ENCODE measurements at places on chromosomes 11 and 22.

GRCh38 chr22:46736705-46737104 lies 1.3 kb downstream of the CERK start:
- no peak for DNase-seq

DNA sequence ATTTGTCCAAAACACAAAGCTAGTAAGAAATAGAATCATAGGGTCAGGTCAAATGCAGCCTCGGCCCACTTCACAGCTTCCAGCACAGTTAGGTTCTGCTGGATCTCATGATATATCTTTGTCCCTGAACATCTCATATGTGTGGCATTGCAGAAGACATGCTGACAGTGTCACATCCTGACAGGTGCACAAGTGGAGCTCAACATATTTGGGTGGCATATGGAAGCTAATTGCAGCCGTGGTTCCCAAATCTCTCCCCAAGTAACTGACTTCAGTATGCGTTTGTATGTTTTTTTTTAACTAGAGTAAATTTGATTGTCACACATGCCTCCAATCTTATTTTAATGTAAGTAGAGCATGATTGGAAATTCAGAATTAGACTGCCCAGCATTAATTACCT lies 33.4 kb downstream of the NAV2 start:
- DNase-seq = no peak

DNA sequence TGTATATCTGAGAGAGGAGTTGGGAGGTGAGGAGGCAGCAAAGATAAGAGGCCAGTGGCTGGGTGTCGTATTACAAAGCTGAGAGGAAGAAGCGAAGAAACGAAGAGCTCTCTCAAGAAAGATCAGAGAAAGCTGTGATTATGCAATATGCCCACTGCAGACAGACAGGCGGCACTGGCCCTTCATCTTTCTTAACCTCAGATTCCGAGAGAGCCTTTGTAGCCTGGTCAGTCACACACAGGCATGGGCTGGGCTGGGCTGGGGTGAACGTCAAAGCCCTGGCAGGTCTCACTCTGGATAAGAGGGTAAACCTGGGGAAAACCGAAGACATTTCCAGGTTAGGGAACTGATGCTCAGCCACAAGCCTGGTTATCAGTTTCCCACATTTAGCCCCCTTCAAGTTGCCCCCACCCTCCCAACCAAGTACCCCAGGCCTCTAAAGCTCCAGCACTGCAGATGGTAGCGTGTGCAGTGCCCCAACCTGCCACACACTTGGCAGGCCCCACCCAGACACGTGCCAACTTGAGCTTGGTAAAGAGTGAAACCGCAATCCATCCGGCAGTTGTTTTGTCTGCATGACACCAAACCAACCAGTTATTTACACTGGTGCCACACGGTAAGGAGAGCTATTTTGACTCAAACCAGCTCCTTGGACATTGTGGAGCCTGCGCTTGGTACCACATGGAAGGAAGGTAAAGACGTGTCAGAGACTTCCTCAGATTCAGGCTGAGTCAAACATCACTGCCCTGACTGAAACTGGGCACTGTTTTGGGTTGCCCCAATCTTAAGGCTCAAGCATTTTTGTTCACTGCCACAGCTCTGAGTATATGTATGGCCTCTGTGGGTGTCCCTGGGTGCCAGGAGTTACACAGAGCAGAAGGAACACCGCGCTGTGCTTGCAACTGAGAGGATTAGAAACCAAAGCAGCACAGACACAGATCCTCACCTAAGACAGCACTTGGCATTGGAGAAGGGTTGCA lies 135.9 kb downstream of the FDX1 start:
- no peak for DNase-seq

DNA sequence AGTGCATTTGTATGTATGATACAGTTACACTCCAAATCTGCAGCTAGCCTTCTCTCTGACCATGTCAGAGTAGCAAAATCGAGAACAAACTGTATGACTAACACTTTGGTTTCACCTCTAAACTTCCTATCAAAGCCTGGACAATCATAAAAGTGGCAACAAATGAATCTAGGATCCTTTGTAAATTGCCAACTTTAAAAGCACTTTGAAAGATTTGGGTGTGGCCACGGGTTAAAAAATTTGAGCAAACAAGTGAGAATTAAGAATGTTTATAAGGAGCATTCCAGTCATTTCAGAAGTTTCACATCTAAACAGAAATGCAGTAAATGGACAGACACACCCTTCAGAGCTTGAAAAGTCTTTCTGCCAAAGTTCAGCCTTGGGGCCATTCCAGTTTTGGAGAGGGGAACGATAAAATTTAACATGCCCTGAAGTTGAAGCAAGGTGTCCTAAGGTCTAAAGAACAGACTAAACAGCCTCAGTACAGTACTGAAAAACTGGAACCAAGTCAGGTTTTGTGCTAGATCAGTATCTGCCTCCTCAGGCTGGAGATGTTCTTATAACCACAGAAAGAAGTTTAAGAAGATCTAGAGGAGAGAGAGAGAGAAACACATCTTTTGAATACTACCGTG lies 181.9 kb upstream of the BDNF start:
- DNase-seq = no peak

- no peak for DNase-seq
Observed at GRCh38 chr22:48869161-48869560, 958.5 kb downstream of the BRD1 start.

GRCh38 chr11:63920126-63920938 lies 3.4 kb upstream of the RCOR2 start:
- DNase-seq = peak; percentile 83

- DNase-seq = no peak
Observed at GRCh38 chr11:114270531-114271270, 25.5 kb upstream of the NNMT start.

DNA sequence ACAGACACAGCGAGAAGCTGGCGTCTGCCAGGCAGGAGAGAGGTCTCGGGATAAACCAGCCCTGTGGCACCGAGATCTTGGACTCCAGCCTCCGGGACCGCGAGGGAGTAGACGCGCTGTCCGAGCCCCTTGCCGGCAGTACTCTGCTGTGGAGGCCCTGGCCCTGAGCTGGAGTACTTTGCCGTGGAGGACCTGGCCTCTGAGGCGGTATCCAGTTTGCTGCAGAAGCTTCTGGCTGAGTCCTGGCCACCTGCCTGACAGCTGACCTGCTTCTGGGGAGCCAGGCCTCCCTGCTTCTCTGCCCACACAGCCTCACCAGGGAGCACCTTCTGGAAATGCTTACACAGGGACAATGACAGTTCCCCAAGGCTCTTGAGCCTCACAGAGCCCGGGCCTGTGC lies 31.6 kb upstream of the CARS1 start:
- DNase-seq = no peak

GRCh38 chr11:36333468-36333867 lies 37.4 kb downstream of the PRR5L start:
- no peak for DNase-seq

DNA sequence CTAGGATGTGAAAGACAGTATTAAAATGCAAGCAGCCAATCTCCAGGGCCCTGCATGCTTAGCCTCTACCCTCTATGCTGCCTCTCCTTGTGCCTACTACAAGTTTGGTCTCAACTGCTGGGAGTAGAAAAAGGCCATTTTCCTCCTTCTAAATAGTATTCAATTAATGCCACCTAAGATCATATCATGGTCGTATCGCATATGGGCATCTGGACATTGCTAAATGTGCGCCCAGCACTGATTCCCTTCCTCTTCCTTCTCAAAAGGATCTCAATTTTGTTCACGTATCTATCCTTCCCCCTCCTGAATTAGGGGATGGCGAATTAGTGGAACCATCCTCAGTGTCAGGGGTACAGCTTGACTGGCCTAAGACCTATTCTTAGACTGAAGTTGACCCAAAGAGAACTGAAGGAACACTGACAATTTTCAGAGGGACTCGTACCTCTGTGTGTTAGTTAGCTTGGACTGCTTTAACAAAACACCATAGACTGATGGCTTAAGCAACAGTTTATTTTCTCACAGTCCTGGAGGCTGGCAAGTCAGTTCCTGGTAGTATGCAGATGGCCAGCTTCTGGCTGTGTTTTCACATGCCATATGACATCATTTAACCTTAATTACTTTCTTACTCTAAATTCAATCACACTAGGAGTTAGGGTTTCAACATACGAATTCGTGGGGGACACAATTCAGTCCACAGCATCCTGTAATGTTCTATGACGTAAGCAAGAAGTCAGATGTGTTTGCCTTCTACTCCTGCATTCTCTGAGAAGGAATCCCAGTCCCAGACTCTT lies 8.5 kb upstream of the NUP50 start:
- DNase-seq = no peak

DNA sequence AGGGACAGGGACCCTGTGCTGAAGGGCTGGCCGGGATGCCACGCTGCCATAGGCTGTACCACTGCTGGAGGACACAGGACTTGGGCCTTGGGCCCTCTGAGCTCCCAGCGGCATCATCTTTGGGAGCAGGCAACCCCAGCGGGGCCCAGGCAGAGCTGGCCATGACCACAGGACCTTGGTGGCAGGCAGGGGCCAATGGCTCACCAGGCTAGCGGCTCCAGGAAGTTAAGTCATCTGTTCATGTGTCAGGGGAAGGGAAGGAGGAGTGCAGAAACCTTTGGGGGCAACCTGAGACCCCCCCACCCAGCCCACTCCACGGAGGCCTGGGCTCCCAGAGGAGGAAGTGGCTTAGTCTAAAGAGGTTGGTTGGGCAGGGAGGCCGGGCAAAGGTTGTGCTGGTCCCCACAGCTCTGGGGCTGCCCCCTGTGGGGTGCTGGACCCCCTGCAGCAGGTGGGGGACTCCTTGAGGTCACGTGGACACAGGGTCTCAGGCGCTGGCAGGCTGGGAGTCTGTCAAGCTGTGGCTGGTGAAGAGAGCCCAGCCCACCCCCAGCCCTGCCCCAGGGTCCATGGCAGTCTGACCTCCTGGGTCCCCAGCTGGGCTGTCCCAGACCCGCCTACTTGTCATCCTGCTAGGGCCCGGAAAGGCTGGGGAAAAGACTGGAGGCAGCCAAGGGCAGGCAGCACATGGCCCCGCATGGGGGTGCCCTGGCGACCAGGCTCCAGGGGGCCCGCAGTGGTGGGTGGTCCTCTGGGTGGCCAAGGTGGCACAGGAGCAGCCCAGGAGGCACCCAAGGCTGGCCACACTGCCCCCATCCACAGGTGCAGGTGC lies 184.3 kb downstream of the IGLL1 start:
- no peak for DNase-seq

- peak; percentile 26 for DNase-seq
Observed at GRCh38 chr22:23110190-23110921, 31.4 kb downstream of the RSPH14 start.

GRCh38 chr11:14894657-14895598 lies 2.9 kb upstream of the CYP2R1 start:
- DNase-seq = no peak

- DNase-seq = no peak
Observed at GRCh38 chr11:28739489-28740280, 631.5 kb downstream of the METTL15 start.

DNA sequence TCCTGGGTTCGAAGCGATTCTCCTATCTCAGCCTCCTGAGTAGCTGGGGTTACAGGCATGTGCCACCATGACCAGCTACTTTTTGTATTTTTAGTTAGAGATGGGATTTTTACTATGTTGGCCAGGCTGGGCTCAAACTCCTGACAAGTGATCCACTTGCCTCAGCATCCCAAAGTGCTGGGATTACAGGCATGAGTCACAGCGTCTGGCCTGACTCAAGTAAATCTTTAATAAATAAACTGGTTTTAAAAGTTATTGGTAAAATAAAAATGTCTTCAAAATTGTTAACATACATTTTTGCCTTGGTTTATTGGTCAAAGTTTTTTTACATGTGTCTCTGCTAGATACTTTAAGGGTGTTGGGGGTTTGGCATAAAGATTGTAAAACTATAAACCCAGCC lies 7.3 kb upstream of the PES1 start:
- DNase-seq = no peak

GRCh38 chr11:1163321-1163910 lies 5.7 kb downstream of the MUC5AC start:
- DNase-seq = no peak

- no peak for DNase-seq
Observed at GRCh38 chr22:47379037-47379436, 616.6 kb downstream of the TBC1D22A start.

DNA sequence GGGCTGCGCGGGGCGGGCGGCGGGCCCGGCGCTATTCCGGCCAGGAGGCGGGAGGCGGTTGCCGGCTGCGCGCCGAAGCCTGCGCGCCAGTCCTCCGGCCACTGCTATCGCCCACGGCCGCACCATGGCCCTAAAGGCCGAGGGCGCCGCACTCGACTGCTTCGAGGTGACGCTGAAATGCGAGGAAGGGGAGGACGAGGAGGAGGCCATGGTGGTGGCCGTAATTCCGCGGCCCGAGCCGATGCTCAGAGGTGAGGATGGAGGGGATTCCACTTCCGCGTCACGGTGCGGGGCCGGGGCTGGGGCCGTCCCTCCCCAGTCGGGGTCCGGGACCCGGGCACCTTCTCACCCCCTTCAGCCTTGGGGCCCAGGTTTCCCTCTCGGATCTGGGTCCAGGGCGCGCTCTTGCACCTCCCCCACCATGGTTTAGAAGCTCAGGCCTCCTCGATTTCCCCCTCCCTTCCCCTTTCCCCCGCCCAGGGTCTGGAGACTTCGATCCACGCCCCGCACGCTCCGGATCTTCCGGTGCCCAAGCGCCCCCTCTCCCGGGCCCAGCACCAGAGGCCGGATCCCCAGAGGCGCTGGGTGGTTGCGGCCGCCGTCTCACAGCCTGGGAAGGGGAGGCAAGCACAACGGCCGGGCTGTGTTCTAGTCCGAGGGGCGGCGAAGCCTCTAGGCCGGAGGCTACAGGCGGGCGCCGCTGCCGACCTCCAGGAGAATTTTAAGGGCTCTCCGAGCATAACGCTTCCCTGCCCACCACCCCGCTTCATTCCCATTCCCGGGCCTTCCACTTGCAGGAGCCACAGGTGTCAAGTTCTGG lies 517 bp downstream of the SPINDOC start:
- peak; percentile 56 for DNase-seq

GRCh38 chr11:60347084-60347797 lies 20.2 kb downstream of the MS4A6E start:
- no peak for DNase-seq

GRCh38 chr11:9219115-9219514 lies 46.0 kb downstream of the DENND5A start:
- no peak for DNase-seq

- no peak for DNase-seq
Observed at GRCh38 chr11:3837793-3838192, 3.0 kb downstream of the RHOG start.

- DNase-seq = peak; percentile 55
Observed at GRCh38 chr22:23205339-23206049, 25.2 kb downstream of the BCR start.

DNA sequence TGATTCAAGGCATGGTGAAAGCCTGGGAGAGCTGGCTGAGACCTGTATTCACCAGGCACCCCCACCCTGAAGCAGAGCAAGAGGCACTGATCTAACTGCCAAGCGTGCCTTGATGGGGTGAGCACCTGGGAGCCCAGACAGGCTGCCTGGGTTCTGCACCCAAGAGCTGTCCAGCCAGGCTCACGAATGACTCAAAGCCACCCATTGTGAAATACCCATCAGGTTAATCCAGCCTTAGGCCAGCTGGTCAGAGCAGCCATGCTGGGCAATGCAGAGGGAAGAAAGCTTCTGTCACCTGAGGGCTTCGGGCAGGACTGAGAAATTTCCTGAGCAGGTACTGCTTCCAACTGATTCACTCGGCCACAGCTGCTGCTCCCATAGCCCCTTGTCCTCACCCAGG lies 22.1 kb downstream of the THOC5 start:
- no peak for DNase-seq
